T-helper 2 cell treated with Interferon-gamma antibody and Interleukin-4, amounts not matched to agents 100 ng/mL and 5 ng/mL, for 36 hours (primary cell): ENCODE measurements at places on chromosomes 13 and 19. TPM values are rescaled to one million over a fixed set of nuclear protein-coding genes. Genes with fewer than 3 reads are reported as not detected.

PSG2 gene
- total RNA-seq, result not detected in 2 replicates

NKPD1 gene
- 0.18 and 0.36 TPM in 2 replicates for total RNA-seq

RAB20 gene
- total RNA-seq, result 1.5 and 2.3 TPM in 2 replicates

LMTK3 gene
- 2.8 and 3.4 TPM in 2 replicates for total RNA-seq

ZNF625 gene
- 4.2 and 5.0 TPM in 2 replicates for total RNA-seq

ZNF254 gene
- 10.0 and 11.2 TPM in 2 replicates for total RNA-seq

ZNF576 gene
- 15.6 and 17.5 TPM in 2 replicates for total RNA-seq

SHANK1 gene
- not detected in 2 replicates for total RNA-seq
